Liver (tissue), 10 donors: ENCODE measurements at places on chromosomes 12 and 14. TPM values are rescaled to one million over a fixed set of nuclear protein-coding genes. Genes with fewer than 3 reads are reported as not detected.

Gene SLC6A12
- 30.3 TPM for total RNA-seq

Gene PKP2
- total RNA-seq = 35.7 TPM

Gene CSRNP2
- total RNA-seq = 8.4 TPM

Gene DEGS2
- total RNA-seq = 0.17 TPM

Gene NGB
- total RNA-seq = not detected

Gene CPNE8
- 4.2 TPM for total RNA-seq
